ENCODE measurements at places on chromosomes 1 and 21. TPM values are rescaled to one million over a fixed set of nuclear protein-coding genes. Genes with fewer than 3 reads are reported as not detected.

The LIN9 gene
- total RNA-seq = 18.9 TPM

The XPR1 gene
- 13.4 TPM for total RNA-seq

The VWA5B1 gene
- not detected for total RNA-seq

The SLC45A1 gene
- total RNA-seq = 0.06 TPM

The MXRA8 gene
- total RNA-seq = 0.23 TPM

The VPS26C gene
- 60.5 TPM for total RNA-seq

The MYCL gene
- 1.5 TPM for total RNA-seq

The TAF12 gene
- 55.2 TPM for total RNA-seq

The HMGN2 gene
- total RNA-seq = 662 TPM

The LPAR3 gene
- total RNA-seq = 1.4 TPM

The RHEX gene
- total RNA-seq = not detected

The FAM110D gene
- 0.51 TPM for total RNA-seq

The LDLRAD1 gene
- total RNA-seq = not detected

The CRP gene
- total RNA-seq = not detected

The SPRR3 gene
- not detected for total RNA-seq

The TINAGL1 gene
- 39.1 TPM for total RNA-seq

The LAD1 gene
- total RNA-seq = 0.06 TPM

The CFHR2 gene
- total RNA-seq = not detected

The FNDC10 gene
- total RNA-seq = 1.8 TPM

The RIPPLY3 gene
- total RNA-seq = not detected

The GNG4 gene
- 2.2 TPM for total RNA-seq

The TCP10L gene
- 2.9 TPM for total RNA-seq

The C4BPA gene
- total RNA-seq = not detected

The RNU11 gene
- total RNA-seq = not detected

The RNF186 gene
- total RNA-seq = not detected

The MTF2 gene
- 57.3 TPM for total RNA-seq
